SW 1271 (cell line): ENCODE measurements at places on chromosomes 11 and 22.

- no peak for DNase-seq
Observed at GRCh38 chr11:103585401-103585800, 451.0 kb upstream of the DDI1 start.

- no peak for DNase-seq
Observed at GRCh38 chr11:723120-723883, 17.3 kb downstream of the EPS8L2 start.

DNA sequence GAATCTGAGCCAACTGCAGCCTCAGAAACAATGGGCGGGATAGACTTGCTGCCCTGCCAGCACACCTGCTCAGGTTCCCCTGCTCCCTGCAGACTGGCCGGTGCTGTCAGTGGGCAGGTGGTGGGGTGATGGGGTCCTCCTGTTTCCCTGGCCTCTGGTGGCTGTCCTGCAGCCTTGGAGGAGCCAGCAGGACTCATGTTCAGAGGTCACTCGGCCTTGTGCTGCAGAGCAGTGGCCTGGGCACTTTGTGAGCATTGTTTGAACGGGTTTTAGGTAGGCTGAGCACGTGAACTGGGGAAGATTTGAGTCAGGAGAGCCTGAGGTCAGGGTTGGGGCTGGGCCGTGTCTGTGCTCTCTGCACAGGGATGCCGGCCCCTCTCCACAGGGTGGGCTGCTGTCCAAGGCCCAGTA lies 17.6 kb downstream of the PPIL2 start:
- no peak for DNase-seq

GRCh38 chr22:24434471-24435322 lies 7.3 kb downstream of the ADORA2A start:
- DNase-seq = no peak

GRCh38 chr11:96567667-96568066 lies 177.9 kb downstream of the JRKL start:
- DNase-seq = no peak

DNA sequence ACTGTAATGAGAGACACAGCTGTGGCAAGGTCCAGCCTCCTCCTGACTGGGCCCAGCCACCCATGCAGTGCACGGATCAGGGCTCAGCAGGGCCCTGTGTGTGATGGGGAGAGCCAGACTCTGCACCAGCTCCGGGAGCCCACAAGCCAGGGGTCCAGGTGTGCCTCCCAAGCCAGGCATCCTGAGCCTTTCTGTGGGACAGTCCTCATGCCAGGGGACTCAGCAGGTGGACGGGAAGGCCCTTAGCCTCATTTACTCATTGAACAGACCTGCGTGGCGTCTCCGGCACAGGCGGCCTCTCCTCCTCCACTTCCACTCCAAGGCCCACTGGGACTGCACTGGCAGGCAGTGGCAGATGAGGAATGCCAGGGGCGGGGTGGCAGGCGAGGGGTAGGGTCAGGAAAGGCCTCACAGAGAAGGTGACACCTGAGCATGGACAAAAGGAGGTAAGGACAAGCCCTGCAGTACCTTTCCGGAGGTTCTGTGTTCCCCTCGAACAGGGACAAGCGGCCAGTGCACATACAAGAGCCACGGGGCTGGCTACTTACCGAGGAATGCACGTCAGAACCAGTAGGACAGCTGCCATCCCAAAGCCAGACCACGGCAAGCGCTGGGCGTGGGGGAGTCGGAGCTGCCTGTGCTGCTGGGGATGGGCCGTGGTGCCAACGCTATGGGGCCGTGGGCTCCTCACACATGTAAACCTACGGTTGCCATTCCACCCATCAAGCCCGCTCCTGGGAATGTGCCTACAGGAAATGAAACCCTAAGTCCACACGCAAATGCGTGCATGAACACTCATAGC lies 52.7 kb downstream of the IGF2 start:
- DNase-seq = no peak

- no peak for DNase-seq
Observed at GRCh38 chr11:70353900-70354568, 44.3 kb upstream of the CTTN start.

- no peak for DNase-seq
Observed at GRCh38 chr11:12143461-12144258, 33.3 kb downstream of the MICAL2 start.

DNA sequence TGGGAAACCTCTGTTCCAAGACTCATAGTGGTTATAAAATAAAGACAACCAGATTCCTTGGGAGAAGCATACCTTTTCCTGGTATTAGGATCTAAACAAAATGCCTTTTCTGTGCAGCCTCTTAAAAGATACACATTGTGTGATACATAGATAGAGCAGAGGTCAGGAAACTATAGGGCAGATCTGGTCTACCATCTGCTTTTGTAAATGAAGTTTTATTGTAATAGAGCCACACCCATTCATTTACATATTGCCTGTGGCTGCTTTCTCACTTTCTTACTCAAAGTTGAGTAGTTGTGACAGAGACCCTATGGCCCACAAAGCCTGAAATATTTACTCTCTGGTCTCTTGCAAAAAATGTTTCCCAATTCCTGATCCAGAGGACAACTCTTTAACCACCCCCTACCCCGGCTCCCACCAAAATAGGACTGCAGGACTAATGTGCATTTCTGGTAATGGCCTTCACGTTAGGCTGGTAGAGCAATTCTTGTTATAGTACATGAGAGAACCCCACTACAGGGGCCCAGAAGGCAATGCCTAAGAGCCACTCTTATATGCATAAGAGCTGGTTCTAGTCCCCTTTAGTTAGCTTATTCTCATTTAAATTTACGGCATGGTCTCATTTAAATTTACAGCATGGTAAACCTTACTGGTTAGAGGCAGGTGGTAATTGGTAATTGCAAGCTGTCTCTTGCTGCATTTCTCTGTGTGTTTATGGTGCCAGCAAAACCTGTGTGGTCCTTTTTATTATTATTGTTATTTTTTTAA lies 76.8 kb upstream of the YWHAH start:
- no peak for DNase-seq

DNA sequence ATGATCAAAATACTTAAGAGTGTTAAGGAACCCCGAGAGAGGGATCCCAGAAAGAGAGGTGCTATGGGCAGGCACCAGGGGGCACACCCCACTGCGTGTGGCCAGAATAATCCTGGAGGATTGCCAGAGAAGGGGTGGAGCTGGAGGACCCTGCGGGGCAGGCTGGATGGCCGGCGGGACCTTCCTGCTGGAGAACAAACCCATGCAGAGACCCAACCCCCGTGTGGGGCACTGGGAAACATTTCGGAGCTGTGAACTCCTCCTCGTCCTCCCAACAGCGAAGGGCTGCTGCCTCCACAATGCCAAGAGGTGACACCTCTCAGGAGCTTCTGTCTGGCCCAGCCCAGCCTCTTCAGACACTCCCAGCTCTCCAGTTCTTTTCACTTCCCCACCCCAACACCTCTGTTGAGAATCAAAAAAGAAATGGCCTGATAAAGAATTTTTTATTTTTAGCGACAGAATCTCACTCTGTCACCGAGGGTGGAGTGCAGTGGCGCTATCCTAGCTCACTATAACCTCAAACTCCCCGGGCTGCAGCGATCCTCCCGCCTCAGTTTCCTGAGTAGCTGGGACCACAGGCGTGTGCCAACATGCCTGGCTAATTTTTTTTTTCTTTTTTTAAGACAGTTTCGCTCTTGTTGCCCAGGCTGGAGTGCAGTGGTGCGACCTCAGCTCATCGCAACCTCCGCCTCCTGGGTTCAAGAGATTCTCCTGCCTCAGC lies 25.6 kb downstream of the RHOD start:
- DNase-seq = no peak

- DNase-seq = no peak
Observed at GRCh38 chr11:125370561-125371389, 125.3 kb downstream of the FEZ1 start.

DNA sequence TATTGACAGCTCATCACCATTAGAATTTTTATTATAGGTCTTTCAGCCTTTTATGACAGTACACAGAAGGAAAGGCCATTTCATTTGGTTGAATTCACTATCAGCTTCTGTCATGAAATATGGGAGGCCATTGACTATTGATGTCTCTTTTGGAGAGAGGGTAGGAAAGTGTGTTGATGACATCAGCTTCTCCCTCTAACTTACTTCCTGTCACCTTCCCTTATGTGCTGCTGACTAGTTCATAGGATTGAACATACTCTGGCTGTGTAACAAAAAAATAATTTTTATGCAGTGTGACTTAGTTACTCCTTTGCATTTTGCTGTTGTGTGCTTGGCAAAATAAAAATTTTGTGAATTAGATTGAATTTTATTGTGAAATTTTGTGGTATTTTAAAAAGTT lies 769.2 kb downstream of the METTL15 start:
- no peak for DNase-seq

DNA sequence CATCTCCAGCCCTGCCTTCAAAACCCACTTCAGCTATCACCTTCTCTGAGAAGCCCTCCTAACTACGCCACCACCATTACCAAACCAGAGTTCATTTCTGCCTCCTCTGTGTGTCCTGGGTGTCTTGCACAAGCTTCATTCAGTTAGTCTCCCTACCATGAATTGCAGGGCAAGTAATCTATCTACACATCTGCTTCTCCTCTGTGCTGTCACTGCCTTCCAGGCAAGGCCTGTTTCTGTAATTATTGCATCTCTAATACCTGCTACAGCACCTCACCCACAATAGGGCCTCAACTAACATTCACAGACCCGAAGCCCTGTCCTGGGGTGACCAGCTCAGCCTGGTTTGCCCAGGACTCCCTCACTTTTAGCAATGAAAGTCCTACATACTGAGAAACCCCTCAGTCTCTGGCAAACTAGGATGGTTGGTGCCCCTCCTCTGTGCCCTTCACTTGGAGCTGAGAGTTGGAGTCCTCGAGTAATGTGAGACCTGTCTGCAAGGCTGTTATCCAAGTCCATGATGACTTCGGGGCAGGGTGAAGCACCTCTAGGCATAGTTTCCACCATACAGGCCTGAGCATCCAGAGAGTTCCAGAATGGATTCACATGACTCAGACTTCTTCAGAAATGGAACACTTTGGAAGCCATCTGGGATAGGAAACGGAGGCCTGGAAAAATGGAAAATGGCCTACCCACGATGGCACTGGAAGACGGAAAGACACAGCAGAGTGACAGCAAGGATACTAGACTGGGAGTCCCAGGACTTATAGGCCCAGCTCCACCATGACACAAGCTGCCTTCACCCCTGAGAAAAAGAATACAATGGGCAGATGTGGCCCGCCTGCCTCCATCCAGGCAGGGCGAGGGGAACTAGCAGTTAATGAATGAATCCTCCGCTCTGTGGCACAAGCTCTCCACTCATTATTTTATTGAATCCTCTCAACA lies 269.3 kb downstream of the BUD13 start:
- no peak for DNase-seq

DNA sequence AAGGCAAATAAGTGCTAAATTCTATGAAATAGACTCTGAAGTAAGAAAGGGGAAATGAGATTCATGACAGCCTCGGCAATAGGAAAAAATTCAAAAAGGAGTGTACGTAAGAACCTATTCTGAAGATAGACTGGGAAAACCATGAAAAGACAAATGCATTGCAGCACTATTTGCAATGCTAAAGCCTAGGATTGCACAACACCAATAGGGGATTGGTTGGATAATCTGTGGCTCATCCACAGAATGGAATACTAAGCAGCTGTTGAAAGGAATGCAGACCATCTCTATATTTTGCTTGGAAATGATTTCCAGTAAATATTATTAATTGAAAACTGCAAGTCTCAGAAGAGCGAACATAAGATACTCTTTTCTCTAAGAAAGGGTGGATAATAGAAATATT lies 91.7 kb upstream of the CLMP start:
- DNase-seq = no peak

GRCh38 chr11:34356913-34357700 lies 703 bp downstream of the ABTB2 start:
- DNase-seq = no peak

- no peak for DNase-seq
Observed at GRCh38 chr11:86999388-86999787, 38.3 kb upstream of the TMEM135 start.

- no peak for DNase-seq
Observed at GRCh38 chr22:26621663-26622062, at the start of gene CRYBA4. CRYBA4 (plus strand) TSS chr22:26621963; CDS start chr22:26622597, 634 bp downstream.

DNA sequence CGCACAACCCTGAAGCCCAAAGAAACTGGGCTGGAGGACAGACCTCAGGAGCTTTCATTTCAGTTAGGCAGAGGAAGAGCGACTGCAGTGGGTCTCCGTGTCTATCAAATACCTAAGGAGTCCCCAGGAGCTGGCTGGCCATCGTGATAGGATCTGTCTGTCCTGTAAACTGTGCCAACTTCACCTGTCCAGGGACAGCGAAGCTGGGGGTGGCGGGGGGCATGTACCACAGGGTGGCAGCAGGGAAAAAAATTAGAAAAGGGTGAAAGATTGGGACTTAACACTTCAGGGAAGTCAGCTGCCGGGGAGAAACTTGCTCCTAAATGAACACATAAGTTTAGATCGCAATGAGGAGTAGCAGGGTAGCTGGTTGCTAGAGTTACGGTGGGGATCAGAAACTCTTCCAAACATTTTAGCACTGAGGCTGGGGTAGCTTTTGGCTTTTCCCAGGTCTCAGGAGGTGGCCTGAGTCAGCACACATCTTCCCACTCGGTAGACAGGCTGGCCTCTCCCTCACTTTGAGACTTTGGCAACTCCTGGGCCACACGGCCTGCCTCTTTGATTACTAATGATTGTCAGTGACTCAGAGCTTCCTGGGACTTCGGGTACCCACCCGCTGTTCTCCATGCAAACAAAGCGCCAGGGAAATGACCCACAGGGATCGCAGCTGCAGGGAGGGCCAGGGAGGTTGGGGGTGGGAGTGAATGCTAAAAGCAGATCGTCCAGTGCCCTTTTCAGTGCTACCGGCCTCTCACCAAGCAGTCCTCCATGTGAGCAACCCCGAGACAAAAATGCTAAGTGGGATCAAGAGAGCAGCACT lies 2.9 kb upstream of the MTFP1 start:
- peak; percentile 81 for DNase-seq

- DNase-seq = peak; percentile 19
Observed at GRCh38 chr11:122661182-122661945, 5.8 kb downstream of the UBASH3B start.

DNA sequence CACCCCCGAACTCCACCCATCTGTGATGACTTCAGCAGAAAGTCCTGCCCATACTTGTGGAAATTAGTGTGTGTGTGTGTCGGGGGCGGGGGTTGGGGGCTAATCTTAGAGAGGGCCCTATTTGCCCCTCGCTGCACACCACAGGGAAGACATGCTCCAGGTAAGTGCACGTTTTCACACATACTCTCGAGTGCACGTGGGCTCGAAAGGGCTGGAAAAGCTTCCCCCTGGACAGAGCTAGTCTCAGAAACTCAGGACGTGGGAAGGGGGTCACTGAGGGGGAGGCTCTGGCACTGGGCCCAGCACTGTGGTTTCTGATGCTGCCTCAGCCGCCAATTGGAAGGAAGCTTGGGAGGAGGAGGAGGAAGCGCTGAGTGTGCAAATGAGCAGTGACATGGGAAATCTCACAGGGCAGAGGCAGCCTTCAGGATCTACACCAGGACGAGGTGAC lies 40.7 kb upstream of the CD82 start:
- no peak for DNase-seq

GRCh38 chr22:49704345-49705215 lies 123.1 kb downstream of the BRD1 start:
- DNase-seq = no peak

GRCh38 chr11:131897956-131898355 lies 527.5 kb downstream of the NTM start:
- DNase-seq = no peak
